ENCODE measurements at places on chromosomes 7 and 10.

DNA sequence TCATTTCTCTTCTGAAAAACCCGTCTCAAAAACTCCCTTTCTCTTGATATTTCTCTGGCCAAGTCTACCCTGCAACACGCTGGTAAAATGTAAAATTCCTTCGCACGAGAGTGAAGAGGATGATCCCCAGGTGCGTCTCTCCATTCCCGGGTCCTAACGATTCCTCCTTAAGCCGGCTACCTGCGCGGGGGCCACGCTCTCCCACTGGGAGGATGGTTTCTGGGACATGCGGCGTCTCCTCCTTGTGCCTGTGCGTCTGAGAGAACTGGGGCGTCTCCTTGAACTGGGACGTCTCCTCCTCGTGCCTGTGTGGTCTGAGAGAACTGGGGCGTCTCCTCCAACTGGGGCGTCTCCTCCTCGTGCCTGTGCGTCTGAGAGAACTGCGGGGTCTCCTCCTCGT, 149.9 kb downstream of the WDR37 start:
- no peak for DNase-seq

- no peak for DNase-seq
These were observed 28.5 kb upstream of the STK17A start for GRCh38 chr7:43554423-43554822.

- DNase-seq = no peak
These were observed 805 bp upstream of the WDFY4 start for GRCh38 chr10:48683868-48684267.

DNA sequence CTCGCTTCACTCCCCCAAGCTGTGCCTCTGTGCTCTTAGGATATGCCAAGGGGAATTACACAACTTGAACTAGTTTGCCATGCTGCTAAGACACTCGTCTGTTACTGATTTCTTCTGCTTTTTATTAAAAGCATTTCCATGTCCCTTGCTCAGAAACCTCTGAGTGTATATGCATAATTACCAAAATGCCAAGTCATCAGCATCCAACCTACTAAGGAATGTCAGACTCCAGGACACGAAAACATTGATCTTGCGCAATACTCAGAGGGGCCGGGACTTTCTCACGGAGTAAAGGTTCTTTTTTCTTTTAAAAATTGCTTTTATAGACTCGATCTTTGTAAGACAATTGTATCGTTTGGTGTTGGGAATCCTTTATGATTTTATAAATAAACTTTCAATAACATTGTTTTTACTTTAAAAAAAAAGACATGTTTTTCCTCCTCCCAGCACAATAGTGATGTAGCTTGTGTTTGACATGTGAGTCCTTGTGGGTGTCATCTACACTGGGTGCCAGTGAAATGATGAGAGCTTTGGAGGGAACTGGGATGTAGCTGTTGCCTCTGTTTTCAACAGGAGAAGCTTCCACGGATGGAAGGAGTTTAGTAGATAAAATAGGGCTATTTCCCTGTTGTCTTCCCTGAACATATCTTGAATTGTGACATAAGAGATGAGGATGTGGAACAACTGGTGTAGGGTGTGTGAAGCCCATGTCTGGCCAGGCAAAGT, 43.6 kb downstream of the CNNM1 start:
- no peak for DNase-seq

GRCh38 chr10:69787681-69788080, 14.0 kb upstream of the COL13A1 start:
- no peak for DNase-seq

DNA sequence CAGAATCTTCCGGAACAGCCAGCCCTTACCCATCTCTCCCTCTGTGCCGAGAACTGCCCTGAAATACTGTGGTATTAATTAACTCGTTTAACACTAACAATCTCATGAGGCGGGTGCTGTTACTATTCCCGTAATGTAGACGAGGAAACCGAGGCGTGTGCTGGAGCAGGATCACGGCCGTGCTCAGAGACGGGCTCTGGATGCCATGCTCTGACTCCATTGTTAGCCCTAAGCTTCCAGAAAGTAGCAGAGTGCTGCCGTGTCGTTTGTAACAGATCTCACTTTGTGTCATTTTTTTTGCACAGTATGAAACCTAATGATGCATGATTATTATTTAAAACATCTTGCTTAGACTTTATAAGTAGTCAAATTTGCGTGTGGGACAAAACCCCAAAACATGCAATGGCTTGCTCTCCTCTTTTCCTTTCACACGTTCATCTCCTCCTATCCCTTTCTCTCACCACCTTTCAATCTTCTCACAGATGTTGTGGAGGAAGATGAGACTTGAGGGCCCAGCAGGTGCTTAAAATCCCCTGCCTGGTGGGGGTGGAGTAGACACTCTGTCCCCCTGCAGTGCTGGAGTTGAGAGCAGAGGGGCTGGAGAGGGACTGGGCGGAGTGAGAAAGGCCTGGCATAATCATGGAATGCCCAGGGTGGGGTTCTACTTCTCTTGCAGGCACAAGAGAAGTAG, 482 bp upstream of the ACTR3C start:
- DNase-seq = no peak

DNA sequence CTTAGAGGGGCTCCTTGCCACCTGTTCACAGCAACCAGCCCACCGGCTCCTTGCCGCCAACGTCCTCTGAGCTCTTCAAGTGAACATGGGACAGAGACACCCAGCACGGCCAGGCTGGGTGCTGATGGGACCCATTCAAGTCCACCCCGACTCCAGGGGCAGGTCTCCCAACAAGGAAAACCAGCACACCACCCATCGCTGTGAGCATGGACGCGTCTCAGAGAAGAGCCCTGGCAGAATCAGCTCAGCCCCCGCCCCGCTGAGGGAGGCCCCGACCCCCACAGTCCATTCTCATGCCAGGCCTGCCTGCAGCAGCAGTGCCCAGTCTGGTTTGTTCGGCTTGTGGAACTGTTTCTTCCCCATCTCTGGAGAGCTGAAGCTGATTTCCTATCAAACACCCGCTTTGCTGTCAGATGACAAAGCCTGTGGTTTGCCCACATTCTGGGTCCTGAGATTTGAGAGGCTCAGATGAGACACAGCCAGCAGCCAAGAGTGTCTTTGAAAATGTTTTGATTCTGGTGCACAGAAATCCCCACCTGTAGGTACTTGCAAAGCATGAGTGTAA, 216.6 kb downstream of the ZMYND11 start:
- DNase-seq = no peak

GRCh38 chr7:56046721-56047445, 4.4 kb downstream of the PSPH start:
- no peak for DNase-seq

DNA sequence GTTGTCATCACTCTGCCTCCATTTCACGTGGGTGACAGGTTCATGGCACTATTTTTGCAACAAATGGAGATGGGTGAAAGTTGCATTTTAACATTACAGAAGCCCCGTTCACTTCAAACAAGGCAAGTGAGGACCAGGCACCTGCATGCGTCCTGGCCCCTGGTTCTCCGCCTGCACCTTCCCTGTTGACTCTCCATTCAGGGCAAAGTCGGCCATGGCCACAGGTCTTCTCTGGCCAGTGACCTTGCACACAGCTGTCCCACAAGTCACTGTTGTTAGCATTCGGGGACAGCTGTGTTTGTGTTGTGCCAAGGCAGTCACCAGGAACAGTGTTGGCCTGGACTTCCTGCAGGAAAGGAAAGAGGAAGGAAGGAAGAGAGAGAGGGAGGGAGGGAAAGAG, 554.9 kb downstream of the TCERG1L start:
- no peak for DNase-seq

DNA sequence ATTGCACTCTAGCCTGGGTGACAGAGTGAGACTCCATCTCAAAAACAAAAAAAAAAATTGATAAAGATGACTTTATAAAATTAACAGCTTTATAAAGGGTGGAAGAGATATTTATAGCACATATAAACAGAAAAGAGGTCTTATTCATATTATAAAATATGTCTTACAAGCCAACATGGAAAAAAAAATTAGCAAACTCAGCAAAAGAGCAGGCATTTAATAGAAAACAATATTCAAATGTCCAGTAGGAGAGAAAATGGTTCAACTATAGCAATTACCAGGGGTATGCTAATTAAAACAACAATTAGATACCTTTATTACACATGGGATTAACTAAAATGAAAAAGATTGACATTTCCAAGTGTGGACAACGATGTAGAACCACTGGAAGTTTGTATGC, 929.1 kb downstream of the REEP3 start:
- DNase-seq = no peak

DNA sequence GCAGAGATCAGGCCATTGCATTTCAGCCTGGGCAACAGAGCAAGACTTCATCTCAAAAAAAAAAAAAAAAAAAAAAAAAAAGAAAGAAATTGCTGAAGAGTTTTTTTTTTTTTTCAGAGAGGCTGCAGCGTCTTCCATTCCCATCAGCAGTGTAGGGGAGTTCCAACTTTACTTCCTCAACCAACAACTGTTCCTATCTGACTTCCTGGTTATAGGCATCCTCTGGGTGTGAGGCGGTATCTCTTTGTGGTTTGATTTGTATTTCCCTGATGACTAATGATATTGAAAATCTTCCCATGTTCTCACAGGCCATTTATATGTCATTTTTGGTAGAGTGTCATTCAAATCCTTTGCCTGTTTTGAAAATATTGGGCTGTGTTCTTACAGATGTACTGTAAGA, 40.2 kb downstream of the PRTFDC1 start:
- DNase-seq = no peak

- no peak for DNase-seq
These were observed 11.4 kb downstream of the C10orf53 start for GRCh38 chr10:49690698-49691356.

DNA sequence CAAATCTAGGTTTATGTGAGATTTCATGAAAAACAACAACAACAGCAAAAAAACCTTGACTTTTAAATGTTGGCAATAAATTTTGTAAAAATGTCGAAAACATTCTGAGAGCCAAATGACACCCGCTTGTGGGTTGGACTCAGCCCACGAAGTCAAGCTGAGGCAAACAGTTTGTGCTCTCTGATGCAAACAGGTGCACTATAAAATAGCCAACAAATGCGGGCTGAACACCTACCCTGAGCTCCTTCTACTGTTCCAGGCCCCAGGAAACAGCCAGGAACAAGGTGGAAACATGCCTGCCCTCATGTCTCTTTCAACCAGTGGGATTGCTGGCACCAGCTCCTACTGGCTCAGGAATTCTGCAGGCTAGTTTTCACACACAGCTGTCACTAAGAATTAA, 105.0 kb upstream of the ZNF716 start:
- no peak for DNase-seq

DNA sequence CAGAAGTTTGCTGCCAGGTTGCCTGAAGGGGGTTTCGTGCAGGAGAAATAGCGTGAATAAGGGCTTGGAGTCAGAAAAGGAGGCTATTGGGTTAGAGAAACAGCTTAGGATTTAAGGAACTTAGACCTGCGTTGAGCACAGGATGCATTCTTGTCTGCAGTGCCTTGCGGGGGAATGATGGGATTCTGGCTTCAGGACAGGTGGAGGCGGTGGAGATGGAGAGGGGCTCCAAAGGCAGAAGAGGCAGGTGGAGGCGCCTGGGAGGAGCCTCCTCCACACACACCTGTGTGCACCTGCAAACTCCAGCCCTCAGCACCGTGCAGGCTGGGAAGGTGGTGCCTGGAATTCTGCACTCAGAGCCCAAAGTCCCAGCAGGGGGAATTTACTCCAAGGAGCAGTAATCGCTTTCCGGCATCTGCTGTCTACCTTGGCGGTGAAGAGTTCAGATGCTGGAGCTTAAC, 1.8 kb downstream of the CLIP2 start:
- no peak for DNase-seq

- DNase-seq = no peak
These were observed 133.0 kb downstream of the EMX2 start for GRCh38 chr10:117675514-117676055.

DNA sequence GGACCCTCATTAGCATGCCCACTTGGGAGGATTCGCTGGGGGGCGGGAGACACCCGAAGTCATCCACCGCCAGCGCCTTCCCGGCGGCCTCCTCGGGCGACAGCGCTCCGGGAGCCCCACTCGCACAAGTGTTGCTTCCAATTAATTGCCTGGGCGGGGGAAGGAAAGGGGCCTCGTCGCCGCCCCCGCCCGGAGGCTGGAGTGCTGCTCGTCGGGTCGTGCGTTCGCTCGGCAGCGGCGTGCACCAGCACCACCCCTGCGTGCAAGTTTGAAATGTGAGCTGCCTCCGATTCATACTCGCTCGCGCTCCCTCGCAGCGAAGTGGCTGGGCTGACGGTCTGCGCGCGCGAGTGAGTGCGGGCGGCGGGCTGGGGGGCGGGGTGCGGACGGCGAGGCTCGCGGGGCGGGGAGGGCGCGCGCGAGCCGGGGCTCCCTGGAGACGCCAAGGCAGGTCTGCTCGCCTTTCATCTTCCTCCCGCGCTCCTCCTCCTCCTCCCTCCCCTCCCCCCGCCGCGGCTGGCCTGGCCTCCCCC, 104.6 kb upstream of the PPIF start:
- DNase-seq = peak; percentile 72

DNA sequence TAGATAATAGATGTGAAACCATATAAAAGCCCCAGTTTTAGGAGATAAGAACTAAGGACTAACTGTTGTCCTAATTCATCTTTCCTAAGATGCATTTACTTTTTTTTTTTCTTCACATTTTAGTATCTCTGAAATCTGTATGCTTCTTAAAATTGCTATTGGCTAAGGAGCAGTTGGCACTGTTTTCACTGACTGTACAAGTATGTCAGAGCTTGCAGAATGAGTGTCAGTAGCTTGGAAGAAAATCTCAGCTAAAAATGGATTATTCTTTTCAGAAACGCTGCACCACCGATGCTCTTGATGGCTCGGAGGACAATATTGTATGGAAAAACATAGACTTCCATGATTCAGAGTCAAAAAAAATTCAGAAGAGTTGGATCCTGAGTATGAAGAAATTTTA, 91.1 kb upstream of the DNAJB12 start:
- no peak for DNase-seq

DNA sequence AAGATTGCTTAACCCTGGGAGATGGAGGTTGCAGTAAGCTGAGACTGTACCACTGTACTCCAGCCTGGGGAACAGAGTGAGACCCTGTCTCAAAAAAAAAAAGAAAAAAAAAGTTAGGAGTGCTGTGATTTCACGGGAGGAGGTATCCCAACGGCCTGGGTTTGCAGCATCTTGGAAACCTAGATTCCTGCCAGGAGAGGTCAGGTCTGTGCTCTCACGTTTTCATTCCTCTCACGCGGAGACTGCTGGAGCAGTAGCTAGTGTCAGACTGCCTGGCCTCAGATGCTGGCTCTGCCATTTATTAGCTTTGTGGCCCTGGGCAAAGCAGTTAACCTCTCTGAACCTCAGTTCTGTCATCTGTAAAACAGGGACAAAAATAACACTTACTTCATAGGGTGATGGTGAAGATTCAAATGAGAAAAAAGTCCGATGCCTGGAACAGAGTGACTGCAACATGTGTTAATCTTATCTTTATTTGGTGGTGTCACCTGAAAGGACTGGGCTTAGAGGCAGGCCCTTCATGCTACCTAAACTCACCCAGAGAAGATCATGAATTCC, 94.9 kb downstream of the GAD2 start:
- DNase-seq = no peak

- DNase-seq = no peak
These were observed 173.6 kb upstream of the CACNA2D1 start for GRCh38 chr7:82617156-82617555.

GRCh38 chr7:99694201-99694911, 14.6 kb upstream of the CYP3A5 start:
- no peak for DNase-seq

GRCh38 chr7:7433811-7434210, 101.9 kb downstream of the COL28A1 start:
- no peak for DNase-seq

GRCh38 chr10:132708936-132709335, 77.0 kb downstream of the NKX6-2 start:
- DNase-seq = no peak

- no peak for DNase-seq
These were observed 1.3 kb upstream of the PPRC1 start for GRCh38 chr10:102131286-102132170.
